ENCODE measurements at places on chromosomes 13 and 19. TPM values are rescaled to one million over a fixed set of nuclear protein-coding genes. Genes with fewer than 3 reads are reported as not detected.

PMIS2 gene
- total RNA-seq = not detected

ATP4B gene
- not detected for total RNA-seq

ATCAY gene
- not detected for total RNA-seq

LILRB1 gene
- 4.0 TPM for total RNA-seq

CGB2 gene
- total RNA-seq = not detected

REEP6 gene
- 1.0 TPM for total RNA-seq

SLC7A10 gene
- total RNA-seq = not detected

ZNF583 gene
- total RNA-seq = 3.6 TPM

PGLYRP2 gene
- total RNA-seq = 0.09 TPM

ANGPTL8 gene
- total RNA-seq = not detected

SCGB2B2 gene
- not detected for total RNA-seq

LCP1 gene
- 1,101 TPM for total RNA-seq

ZNF578 gene
- total RNA-seq = 1.8 TPM

SERP2 gene
- not detected for total RNA-seq

TMEM221 gene
- total RNA-seq = not detected

ZNF728 gene
- total RNA-seq = not detected

SGCG gene
- total RNA-seq = not detected

FUZ gene
- total RNA-seq = 20.1 TPM
